Stimulated activated CD4-positive, alpha-beta T cell treated with anti-CD3 and anti-CD28 coated beads, Interleukin-15, amount 100 ng/mL, for 24 hours (primary cell): ENCODE measurements at places on chromosomes 16 and 17.
A peak's percentile ranks its signal among the peaks of the same experiment; 100 is the strongest.

GRCh38 chr17:59373882-59374495, 42.5 kb downstream of the YPEL2 start:
- no peak for DNase-seq

- DNase-seq = no peak
These were observed 1.2 kb downstream of the KRTAP4-2 start for GRCh38 chr17:41176744-41177387.

GRCh38 chr17:13593021-13593751, 8.5 kb downstream of the HS3ST3A1 start:
- no peak for DNase-seq

DNA sequence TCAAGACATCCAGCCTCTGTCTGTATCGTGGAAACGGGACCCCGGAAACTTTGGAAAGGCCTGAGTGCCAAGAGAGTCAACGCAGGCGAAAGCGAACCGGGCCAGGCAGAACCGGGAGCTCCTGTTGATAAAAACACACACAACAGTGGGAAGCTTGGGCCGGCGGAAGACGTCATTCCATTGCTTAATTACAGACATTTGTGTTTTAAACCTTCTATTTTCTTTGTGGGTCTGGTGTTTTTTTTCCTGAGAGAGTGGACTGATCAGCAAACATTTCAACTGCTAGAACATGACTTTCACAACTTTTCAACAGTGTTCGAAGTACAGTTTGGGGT, 878 bp upstream of the RNF157 start:
- DNase-seq = no peak

- no peak for DNase-seq
These were observed 23.4 kb upstream of the MFSD6L start for GRCh38 chr17:8822401-8823035.

GRCh38 chr16:74583926-74584666, 22.8 kb downstream of the GLG1 start:
- no peak for DNase-seq

DNA sequence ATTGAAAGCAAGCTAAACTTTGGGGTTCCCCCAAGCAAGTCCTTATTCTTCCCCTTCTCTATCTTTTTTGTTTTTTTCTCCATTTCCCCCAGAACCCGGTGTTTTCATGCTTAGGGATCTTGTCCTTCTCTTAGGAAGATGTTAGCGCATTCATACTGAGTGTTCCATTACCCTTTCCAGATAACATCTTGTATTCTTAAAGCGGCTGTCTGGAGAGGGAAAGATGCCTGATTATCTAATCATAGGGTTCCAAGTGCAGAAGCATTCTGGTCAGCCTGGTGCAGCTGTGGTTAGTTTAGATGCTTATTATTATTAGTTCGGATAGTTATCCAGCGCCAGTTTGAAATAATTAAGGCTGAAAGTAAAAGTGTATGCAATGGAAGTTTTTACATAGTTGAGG, 2.0 kb downstream of the TOM1L1 start:
- DNase-seq = no peak

DNA sequence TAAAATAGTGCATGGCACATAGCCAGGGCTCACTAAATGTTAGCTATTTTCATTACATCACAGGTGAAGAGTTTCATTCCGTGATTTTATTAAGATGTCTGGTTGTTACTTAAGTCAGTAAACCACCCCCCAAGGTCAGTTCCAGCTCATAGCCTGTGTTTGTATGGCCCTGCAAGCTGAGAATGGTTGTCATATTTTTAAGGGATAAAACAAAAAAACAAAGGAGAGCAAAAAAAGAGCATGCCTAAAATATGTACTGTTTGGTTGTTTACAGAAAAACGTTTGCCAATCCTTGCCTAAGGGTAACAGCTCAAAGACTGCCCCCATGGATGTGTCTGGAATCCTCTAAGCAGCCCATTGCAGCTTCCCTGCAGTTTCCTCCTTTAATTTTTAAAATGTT, 329.6 kb downstream of the CA10 start:
- no peak for DNase-seq

DNA sequence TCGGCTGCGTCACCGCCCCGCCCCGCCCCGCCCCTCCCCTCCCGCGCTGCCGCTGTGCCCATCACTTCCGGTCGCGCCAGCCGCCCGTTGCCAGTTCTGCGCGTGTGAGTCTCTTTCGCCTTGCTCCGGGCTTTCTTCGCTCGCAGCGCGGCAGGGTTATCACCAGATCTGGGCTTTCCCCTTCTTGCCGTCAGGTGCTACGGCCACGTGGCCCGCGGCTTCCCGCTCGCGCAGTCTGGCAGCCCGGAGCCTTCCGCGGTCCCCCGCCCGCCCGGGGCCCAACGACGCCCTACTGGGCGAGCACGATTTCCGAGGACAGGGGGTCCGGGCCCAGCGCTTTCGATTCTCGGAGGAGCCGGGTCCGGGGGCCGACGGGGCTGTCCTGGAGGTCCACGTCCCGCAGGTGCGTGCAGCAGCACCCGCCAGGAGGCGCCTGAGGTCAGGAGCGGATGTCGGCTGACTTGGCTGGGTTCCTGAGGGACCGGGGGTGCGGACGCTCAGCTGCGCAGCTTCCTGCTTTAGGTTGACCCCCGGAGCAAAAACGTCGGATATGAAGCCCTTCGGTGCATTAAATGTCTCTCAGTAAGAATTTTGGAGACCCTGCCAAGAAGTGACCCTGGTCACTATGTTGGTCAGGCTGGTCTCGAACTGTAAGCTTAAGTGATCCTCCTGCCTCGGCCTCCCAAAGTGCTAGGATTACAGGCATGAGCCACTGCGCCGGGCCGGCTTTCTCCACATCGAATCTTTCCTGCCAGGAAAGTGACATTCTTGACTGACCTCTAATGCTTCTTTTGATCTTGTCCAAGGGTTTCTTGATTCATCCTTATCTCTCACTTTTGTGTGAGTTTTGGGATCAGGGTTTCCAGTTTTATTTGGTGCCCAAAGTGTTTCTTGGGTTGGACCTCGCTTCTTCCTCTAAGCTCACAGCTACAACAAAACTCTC, at the start of gene METTL23:
Gene METTL23 (plus strand): TSS at position 64 of the 943 bp plus-strand sequence. CDS start 2,872 bp downstream, outside the sequence.
- DNase-seq = peak; percentile 85

DNA sequence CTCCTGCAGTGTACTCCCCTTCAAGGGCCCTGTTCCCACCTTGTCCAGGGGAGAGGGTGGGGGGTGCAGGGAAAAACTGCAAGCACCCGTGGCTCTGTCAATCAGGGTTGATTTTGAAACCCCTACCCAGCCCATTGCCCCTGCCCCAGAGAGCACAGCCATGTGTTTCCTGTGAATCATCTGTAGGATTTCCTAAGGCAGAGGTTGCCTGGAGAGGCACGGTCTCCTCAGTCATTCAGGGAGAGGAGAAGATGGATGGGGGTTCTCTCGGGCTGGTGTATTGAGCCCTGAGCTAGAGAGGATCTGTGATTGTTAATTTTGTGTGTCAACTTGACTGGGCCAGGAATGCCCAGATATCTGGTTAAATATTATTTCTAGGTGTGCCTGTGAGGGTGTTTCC, 3.5 kb upstream of the AGRP start:
- DNase-seq = no peak

DNA sequence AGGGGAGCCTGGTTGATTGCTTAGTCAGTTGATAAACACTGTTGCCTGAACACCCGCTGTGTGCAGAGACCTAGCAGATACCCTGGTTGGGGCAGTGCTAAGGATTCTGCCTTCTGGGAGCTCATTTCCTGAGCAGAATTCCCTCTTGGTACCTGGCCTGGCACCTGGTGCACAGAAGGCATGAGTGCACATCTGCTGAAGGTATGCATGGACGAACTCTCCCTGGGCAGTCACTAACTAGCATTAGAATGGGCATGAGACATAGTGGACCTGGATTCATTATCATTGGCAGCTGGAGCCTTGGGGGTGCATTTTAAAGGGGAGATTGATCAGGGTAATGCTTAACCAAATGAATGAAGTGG, 13.1 kb downstream of the ADCY7 start:
- no peak for DNase-seq

- DNase-seq = no peak
These were observed 55.7 kb downstream of the SREBF1 start for GRCh38 chr17:17780922-17781590.

DNA sequence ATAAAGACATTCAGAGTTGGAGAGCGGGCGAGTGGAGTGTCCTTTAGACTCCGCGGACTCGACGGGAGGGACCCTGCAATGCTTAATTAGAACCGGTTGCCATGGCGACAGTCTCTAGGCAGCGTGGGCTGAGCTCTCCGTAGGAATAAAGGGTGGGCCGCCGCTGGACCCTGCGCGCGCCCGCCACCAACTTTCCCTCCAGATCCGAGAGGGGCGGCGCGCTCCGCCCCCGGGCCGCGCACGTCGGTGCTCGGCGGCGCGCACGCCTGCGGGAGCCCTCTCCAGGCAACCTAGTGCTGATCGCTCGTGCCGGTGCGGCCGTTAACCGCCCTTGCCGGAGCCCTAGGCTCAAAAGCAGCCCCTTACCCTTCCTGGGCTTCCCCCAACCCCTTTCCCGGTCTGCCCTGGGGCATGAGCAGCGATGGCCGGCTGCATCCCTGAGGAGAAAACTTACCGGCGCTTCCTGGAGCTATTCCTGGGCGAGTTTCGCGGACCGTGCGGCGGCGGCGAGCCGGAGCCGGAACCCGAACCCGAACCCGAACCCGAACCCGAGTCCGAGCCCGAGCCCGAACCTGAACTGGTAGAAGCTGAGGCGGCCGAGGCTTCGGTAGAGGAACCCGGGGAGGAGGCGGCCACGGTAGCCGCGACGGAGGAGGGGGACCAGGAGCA, at the start of gene PPM1E:
Gene PPM1E (plus strand): TSS at position 278 of the 669 bp plus-strand sequence.
- peak; percentile 67 for DNase-seq

DNA sequence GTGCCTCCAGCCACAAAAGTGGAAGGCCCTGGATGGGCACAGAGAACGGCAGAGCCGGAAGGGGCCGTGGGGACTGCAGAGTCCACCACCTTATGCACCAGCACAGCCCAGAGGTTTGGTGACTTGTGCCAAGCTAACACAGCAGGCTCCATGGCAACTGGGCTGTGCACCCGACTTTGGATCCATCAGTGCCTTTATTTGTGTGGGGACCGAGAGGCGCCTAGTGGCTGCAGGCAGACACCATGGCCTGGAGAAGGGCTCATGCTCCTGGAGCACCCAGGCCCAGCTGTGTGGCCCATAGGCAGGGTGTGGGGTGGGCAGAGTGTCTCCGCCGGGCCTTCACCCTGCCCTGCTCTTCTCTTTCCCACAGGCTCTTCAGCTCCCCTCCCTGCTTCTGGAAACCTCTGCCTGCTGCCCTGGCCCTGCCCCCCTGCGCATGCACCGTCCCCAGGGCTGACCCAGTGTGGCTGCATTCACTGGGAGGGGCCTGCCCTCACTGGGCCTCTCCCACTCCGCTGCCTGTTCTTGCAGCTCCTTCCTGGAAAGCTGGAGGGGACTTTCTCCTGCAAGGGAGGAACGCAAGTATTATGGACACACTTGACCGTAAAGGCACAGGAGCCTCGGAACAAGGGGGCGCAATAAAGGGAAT, 10.1 kb downstream of the C16orf90 start:
- no peak for DNase-seq

GRCh38 chr17:27496437-27496943, 40.2 kb downstream of the KSR1 start:
- no peak for DNase-seq

DNA sequence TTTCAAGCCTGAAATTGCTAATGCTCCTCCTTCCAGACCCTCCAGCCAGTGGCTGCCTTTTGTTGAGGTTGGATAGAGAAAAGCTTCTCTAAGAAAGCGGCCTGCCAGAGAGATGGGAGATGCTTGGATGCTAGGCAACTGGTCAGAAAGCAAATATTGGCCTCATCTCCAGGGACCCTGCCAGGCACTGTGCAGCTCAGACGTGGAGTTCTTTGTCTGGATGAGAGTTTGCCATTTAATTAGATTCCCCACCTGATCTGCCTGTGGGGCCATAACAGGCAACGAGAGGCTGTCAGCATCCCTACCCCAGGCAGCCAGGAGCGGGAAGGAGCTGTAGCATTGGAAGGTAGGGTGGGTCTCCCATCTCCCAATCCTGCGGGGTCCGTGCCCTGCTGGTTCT, 52.7 kb downstream of the ASIC2 start:
- DNase-seq = no peak

DNA sequence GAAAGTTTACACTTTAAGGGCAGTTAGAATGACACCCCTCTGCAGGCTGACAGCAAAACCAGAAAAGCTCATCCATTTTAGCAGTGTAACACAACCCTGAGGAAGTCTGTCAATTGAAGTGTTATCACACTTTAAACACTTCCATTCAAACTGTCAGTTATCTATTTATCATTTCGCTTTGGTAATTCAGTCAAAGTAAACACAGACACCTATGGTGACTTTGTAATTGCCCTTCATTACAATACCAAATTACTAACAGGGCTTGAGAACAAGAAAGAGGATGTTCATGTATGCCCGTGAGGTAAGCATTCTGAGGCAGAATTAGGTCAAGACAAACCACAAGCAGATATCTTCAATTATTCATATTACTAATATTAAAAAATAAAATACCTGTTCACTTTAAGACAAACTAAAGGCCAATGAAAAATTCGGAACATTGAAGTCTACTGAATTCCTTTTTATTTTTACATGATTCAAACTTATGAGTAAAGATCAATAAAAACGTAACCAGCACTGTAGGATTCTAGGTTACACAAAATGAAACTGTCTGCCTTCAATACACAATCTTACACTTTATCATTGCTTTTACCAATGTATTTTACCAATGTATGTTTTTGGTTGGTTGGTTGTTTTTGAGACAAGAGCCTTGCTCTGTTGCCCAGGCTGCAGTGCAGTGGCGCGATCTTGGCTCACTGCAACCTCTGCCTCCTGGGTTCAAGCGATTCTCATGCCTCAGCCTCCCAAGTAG, 57.1 kb downstream of the BRIP1 start:
- DNase-seq = no peak

DNA sequence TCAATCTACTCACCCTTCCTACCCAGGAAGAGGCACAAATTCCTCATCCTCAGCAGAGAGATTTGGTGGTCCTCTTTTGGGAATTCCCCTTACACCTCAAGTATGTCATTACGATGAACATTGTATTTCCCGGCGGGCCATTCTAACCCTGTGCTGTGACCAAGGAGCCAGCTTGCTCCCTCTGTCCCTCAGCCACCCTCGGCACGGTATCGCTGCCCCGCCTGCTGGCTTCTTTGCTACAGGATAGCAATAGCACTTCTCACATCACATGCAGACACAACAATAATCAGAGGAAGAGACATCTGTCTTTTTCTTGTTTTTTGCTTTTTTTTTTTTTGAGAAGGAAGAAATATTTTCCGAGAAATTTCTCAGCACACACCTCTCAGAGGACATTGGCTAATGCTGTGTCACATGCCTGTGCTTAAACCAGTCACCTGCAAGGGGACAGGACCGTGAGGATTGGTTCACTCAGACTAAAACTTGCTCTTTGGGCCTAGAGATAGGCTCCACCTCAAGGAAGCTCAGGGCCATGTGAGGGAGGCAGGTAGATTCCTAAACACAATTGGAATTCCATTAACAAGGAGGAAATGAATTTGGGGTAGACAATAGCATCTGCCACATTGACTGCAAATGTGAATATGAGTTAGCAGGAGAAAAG, 41.2 kb downstream of the TMC5 start:
- no peak for DNase-seq

- DNase-seq = no peak
These were observed 4.1 kb upstream of the NHERF1 start for GRCh38 chr17:74744349-74744713.

DNA sequence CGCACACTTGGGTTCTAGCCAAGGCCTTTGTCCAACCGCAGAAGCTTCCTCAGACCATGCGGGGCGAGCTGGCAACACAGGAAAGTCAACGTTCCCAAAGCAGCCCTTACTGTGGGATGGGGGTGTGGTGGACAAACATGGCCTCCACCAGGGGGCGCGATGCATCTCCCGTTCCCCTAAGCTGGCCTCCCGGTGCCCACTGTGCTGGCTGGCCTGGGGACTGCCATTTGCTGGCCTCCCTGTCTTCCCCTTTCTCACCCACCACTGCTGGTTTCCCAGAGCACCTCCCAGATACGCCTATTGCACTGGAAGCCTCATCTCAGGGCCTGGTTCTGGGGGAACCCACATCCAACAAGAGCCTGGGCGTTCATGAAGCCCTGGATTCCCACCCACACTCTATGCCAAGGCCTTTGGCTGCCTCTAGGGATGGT, 145.3 kb downstream of the IRF8 start:
- peak; percentile 74 for DNase-seq
